ENCODE measurements at places on chromosomes 6 and 20. TPM values are rescaled to one million over a fixed set of nuclear protein-coding genes. Genes with fewer than 3 reads are reported as not detected.

The SYS1 gene
- polyA plus RNA-seq = 32.3 TPM

The SPATA25 gene
- 3.2 TPM for polyA plus RNA-seq

The LY6G6F gene
- polyA plus RNA-seq = 1.5 TPM

The PPP1R3G gene
- polyA plus RNA-seq = 1.5 TPM

The LST1 gene
- 6.5 TPM for polyA plus RNA-seq

The TPBG gene
- 23.0 TPM for polyA plus RNA-seq

The ME1 gene
- polyA plus RNA-seq = 2.4 TPM

The POM121L2 gene
- polyA plus RNA-seq = not detected

The CLDN20 gene
- polyA plus RNA-seq = 0.75 TPM

The KIAA1755 gene
- polyA plus RNA-seq = 1.9 TPM

The CNBD2 gene
- 0.56 TPM for polyA plus RNA-seq

The HEY2 gene
- polyA plus RNA-seq = 7.7 TPM

The SAMD3 gene
- 0.97 TPM for polyA plus RNA-seq

The CST7 gene
- polyA plus RNA-seq = 0.12 TPM
